Stromal cell of bone marrow (primary cell): ENCODE measurements at places on chromosomes 1 and 21.

DNA sequence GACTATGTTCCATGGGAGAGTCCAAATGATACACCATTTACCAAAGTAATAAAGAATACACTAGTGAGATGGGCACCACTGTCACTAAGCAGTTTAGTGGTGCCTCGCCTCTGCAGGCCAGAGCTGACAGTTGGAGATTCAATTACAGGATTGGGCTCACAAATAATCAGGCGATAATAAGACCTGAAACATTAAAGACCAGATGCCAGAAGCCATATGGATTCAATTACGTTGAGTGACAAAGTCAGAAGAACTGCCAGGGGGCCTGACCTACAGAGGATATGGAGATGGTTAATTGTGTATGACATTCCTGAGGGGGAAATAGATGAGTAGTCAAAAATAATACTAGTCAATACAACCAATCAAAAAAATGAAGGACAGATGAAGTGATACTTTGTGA lies 65.2 kb upstream of the ST6GALNAC5 start:
- no peak for DNase-seq

- peak; percentile 13 for DNase-seq
Observed at GRCh38 chr1:2316451-2316961, 74.8 kb downstream of the MORN1 start.

- no peak for DNase-seq
Observed at GRCh38 chr1:226708967-226709396, 30.1 kb downstream of the ITPKB start.

- no peak for DNase-seq
Observed at GRCh38 chr1:187837787-187838186, 1009.0 kb downstream of the PLA2G4A start.

DNA sequence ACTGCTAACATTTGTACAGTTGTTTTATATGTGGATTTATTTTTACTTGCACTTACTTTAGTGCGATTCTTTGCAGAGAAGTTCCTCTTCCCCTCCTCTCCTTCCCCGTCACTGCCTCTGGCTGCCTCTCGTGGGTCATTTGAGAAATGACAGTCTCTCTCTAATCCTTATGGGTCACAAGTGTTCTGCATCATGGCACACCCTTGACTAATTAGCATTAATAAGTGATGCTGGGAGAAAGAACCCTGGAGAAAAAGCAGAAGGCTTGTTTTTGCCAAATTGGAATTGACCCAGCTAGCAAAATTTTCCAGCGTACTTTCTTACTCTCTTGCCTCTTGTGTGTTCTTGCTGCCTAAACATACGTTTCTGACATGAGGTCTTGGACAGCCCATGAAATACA lies 301.2 kb downstream of the DUSP10 start:
- DNase-seq: no peak

DNA sequence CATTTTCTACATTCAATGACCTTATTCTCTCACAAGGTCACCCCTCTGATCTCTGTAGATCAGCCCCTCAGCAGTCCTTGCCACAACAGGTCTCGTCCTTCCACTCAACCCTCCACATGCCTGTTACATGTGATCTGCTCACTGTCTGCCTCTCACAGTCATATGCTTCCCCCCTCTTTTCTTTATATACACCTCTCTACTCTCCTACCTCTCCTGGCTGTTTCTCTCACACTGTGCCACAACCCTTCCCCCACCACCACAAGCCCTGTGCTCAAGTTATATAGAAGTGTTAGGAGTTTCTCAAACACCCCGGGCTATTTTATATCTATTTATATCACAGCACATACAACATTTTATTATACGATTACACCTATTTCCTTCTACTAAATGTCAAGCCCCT lies 12.6 kb downstream of the B3GALNT2 start:
- no peak for DNase-seq

- DNase-seq: no peak
Observed at GRCh38 chr1:24058671-24059455, 53.1 kb downstream of the MYOM3 start.

- DNase-seq: no peak
Observed at GRCh38 chr1:206748348-206749030, 22.1 kb upstream of the IL19 start.

DNA sequence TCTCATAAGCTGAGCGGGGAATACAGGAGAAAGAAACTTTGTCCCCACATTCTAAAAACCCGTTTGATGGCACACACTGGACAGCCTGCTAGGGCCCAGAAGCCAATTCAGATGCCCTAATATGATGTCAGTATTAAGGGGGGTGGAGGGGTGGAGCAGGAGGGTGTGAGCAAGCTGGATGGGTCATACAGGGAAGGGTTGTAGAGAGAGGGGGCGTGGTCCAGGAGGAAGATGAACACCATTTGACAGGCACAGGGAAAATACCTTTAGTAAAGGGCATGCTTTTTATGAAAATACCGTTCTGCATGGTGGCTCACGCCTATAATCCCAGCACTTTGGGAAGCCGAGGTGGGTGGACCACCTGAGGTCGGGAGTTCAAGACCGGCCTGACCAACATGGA lies 6.0 kb downstream of the TARS2 start:
- no peak for DNase-seq

DNA sequence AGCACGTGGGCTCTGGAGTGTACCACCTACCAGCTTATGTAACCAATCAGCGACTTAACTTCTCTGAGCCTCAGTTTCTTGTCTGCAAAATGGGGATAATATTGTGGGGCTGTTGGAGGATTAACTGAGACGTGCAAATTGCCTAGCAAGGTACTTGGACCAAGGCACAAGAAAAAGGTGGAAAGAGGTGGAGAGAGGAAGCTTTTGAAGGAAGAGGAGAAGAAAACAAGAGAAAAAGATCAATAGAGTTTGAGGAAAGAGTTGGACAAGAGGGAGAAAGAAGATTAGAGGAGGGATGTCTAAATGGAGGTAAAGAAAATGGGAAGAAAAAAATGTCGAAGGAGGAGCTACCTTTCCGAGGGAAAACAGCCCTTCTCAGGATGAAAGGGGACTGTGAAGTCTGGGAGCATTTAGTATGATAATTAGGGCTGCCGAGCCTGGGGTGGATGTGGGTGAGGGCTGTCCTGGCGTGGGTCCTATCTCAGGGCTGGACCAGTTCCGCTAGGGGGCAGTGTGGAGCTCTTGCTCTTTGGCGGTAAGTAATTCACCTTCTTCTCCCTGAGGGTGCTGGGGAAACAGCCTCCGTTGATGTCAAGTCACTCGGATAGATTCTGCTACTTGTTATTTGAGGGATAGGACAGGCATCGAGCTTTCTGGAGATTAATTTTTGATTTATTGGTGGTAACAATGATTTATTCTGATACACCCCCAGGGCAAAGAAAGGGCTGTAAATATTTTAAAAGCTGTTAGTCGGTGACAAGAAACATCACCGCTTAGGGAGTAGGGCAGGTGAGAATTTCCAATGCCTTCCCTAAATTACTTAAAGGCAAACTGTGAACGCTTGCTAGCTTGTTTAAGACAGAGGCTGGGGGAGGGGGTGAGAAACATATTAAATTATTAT lies 79.0 kb upstream of the NFASC start:
- DNase-seq: peak; percentile 16

DNA sequence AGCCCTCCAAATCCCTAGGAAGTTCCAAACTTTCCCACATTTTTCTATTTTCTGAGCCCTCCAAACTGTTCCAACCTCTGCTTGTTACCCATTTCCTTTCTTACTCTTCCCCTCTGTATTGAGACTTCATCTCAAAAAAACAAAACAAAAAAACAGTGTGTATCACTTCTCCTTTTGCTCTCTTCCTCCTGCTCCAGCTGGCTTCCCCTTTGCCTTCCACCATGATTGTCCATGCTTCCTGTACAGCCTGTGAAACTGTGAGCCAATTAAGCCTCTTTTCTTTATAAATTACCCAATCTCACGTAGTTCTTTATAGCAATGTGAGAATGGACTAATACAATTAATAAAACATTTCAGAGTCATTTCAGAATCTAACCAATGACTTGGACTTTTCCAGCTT lies 69.6 kb upstream of the KRTAP19-8 start:
- no peak for DNase-seq

GRCh38 chr1:175164751-175165150 lies 27.8 kb downstream of the KIAA0040 start:
- no peak for DNase-seq

GRCh38 chr1:216616425-216616824 lies 106.8 kb downstream of the ESRRG start:
- no peak for DNase-seq

DNA sequence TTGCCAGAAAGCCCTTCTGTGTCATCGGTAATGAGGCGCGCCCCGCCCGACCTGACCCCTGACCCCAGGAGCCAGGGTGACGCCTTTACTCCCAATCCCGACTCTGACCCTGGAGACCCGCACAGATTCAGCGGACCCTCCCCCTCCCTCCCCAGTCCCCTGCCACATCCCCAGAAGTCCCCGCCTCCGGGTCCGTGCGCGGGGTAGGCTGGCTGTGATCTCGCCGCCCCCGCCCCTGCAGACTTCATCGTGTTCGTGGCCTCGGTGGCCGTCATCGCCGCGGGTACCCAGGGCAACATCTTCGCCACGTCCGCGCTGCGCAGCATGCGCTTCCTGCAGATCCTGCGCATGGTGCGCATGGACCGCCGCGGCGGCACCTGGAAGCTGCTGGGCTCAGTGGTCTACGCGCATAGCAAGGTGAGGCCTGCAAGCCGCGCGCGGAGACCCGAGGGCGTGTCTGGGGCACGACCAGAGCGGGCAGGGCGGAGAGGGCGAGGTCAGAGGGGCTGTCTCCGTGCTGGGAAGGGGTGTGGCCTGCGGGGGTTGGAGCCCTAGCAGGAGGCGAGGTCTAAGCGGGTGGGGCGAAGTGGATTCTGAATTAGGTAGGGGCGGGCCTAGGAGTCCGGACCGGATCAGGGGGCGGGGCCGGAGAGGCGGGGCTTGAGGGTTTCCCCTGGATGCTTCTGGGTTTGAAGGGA lies 34.8 kb downstream of the KCNQ4 start:
- DNase-seq: no peak

- peak; percentile 21 for DNase-seq
Observed at GRCh38 chr1:231866392-231867331, 240.1 kb downstream of the DISC1 start.

GRCh38 chr1:225825607-225826007 lies 15.7 kb downstream of the EPHX1 start:
- DNase-seq: no peak

- peak; percentile 69 for DNase-seq
Observed at GRCh38 chr21:34986561-34987500, 62.3 kb downstream of the RUNX1 start.

- DNase-seq: no peak
Observed at GRCh38 chr1:1946540-1946939, 27.5 kb upstream of the TMEM52 start.

GRCh38 chr1:219322766-219323165 lies 149.1 kb downstream of the LYPLAL1 start:
- DNase-seq: no peak

DNA sequence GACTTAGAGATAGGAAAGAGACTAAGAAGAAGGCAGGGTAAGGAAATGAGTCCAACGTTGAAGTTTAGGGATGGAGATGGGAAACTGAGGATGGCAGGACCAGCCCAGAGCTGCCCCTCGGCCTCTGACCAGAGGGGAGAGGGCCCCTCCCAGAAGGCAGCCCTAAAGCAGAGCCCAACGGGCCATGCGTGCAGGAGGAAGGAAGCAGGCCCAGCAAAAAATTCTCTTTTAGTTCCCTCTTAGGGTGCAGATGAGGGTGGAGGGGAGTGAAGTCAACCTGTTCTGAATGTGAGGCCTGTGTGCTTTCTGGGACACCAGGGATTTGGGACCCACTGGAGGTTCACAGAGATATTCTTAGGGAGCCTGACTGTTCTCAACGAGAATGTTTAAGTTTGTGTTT lies 225.4 kb downstream of the RHOU start:
- no peak for DNase-seq

DNA sequence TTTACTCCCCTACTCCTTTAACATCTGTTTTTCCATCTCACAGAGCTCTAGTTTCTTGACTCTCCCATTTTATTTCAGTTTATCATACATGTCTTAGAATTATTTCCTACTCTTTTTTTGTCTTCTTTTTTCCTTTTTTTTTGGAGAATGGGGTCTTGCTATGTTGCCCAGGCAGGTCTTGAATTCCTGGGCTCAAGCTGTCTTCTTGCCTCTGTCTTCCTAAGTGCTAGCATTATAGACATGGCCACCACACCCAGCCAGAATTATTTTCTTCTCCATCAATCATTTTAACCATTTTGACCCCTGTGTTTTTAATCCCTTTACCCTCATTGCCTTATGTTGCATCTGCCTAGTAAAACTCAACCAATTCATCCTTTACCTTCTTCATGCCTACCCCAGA lies 123.2 kb upstream of the KIAA1614 start:
- DNase-seq: no peak
